ENCODE measurements at places on chromosomes 1 and 21. TPM values are rescaled to one million over a fixed set of nuclear protein-coding genes. Genes with fewer than 3 reads are reported as not detected.

DNA sequence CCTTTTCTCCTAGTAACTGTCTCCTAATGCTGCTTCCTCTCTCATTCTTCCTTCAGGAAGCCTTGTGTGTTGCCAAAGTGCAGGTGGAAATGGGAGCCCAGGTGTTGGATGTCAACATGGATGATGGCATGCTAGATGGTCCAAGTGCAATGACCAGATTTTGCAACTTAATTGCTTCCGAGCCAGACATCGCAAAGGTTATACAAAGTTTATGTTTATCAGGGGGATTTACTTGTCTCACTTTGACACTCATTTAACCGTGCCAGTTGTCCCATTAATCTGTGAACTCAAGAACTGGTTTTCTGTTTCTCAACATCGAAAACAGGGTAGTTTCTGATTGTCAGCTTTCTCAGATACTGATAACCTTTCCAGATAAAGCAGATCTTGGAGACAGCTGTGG is 40.4 kb downstream of the MTR start:
- no peak overlapping the region for H3K27ac ChIP-seq
- H3K27me3 ChIP-seq, result no peaks in the 10 kb centered on the region
- H3K4me3 ChIP-seq, result no peak overlapping the region
- peaks cover 6% of the 10 kb centered on the region for H3K4me1 ChIP-seq

DNA sequence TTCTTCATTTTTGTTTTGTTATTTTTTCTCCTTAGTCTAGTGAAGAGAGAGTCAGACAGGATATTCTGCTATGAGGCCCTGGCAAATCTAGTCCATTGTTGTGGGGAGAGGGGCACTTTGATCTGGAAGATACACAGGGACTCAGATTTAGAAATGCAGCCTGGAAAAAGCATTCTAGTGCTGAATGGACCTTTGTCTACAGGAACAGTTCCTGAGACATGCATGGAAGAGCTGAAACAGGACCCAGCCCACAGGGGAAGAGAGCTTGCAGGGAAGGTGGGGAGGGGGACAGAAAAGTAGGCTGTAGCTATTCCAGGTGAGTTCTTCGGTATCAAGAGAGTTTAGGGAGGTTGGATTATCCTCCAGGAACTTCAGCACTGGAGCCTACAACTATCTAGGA is 98.5 kb downstream of the AKT3 start:
- no peak overlapping the region for H3K27ac ChIP-seq
- DNase-seq, result no peak
- H3K4me1 ChIP-seq, result peaks cover 2% of the 10 kb centered on the region
- H3K36me3 ChIP-seq, result no peaks in the 10 kb centered on the region
- no peaks in the 10 kb centered on the region for H3K27me3 ChIP-seq

Gene IL24
- total RNA-seq, result not detected

DNA sequence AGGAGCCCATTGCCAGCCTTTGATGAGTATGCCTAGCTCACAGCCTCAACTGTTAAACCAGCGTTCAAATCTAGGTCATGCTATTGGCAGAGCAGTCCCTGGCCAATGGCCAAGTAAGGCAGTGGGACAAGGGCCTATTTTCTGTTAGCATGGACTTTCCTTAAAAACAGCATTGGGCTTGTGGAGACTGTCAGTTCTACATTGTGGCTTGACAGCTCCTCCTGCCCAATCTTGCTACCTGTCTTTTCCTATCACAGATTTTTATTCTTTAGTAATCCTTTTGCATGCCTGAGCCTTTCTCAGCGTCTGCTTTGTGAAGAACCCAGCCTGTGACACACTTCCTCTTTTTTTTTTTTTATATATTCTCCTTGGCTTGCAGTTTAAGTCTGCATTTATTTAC is 56.4 kb downstream of the DIP2A start:
- H3K27me3 ChIP-seq, result no peaks in the 10 kb centered on the region
- H3K27ac ChIP-seq, result no peak overlapping the region
- H3K36me3 ChIP-seq, result peaks cover 60% of the 10 kb centered on the region
- no peak overlapping the region for H3K4me3 ChIP-seq
- H3K4me1 ChIP-seq, result peaks cover 6% of the 10 kb centered on the region
- DNase-seq, result no peak

Gene ZMPSTE24
- 24.7 TPM for total RNA-seq
